ENCODE measurements at places on chromosomes 3 and 15.

GRCh38 chr15:59165726-59166125 lies 40.9 kb upstream of the LDHAL6B start:
- no peak for DNase-seq

DNA sequence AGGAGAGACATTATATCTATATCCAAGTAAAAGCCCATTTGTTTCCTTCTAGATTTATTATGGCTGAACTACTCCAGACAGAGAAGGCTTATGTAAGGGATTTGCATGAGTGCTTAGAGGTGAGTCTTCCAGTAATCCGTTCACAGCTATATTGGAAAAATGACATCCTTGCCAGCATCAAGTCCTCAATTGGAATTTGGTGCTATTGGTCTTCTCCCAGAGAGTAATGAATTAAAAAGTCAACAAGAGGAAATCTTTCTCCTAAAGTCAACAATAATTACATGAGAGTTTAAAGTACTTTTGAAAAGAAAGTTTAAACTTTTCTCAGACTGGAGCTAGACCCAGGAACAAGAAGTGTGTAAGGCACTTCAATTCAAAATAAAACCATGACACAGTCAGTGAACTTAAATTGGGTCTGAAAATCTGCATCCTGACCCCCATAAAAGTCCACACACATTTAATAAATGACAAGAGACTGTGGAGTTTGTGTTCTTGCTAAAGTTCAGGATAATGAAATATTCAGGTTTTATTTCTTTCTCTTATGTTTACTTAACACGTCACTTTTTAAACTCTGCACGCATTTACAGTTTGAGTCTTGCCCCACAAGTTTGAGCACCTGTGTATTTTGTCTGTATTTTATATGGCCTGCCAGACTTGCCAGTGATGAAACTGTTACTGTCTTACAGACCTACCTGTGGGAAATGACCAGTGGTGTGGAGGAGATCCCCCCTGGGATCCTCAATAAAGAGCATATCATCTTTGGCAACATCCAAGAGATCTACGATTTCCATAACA lies 268.2 kb upstream of the UMPS start:
- DNase-seq: no peak

DNA sequence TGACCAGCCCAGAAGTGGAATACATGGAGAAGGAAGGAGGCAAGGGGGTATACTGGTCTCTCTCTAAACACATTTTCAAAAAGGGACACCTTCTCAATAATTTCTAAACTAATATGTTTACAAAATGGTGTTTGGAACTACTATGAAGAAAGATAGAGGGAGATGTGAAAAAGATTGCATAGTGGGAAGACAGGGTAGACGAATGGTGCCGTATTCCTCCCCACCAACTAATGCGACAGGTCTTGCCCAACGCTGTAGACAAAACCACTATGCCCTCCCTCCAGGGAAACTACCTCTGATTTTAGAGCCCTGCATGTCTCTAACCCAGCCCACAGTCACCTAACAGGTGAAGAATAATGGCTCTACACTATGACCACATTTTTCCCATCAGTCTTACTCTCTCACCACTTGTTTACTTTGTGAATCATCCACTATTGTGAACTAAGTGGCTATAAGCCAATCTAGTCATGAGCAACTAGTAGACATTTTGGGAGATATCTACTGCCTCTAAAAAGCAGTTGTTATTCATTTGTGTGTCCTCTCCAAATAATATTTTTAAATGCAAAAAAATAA lies 108.2 kb upstream of the UBE2E2 start:
- DNase-seq: no peak

- no peak for DNase-seq
These were observed 1.4 kb downstream of the RPSA start for GRCh38 chr3:39407773-39408492.

GRCh38 chr3:175605851-175606250 lies 746.7 kb downstream of the NAALADL2 start:
- no peak for DNase-seq

- DNase-seq: no peak
These were observed 33.9 kb downstream of the FSTL1 start for GRCh38 chr3:120416868-120417267.

DNA sequence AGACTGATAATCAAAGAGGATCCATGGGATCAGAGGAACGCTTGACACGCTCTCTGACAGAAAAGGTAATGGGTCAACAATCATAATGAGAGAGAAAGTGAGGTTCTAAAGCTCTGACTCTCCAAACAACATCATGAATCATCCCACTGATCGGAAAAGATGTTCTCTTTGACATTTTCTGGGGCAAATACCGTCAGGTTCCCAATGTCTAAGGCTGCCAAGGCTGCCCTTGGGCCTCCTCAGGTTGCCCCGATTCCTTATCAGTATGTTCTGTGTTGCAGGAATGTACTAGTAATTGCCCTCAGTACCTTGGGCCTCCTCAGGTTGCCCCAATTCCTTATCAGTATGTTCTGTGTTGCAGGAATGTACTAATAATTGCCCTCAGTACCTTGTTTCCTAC lies 60.9 kb downstream of the NPTN start:
- no peak for DNase-seq

DNA sequence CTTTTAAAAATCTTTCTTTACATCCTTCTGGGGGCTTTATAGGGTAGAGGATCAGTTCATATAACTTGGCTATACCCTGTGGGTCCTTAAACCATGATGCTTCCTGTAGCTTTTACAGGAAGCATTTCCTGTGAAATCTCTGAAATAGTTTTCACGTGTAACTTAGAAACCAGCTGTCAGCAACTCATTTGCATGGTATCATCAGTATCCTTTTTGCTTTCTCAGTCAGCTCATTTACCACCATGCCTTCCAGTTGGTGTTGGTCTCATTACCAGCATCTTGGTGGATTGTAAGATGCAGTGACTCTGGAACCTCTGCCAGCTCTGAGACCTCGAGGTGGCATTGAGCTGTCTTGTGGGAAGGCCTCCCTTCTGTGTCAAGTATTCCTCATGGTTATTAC lies 96.7 kb upstream of the MYZAP start:
- no peak for DNase-seq

DNA sequence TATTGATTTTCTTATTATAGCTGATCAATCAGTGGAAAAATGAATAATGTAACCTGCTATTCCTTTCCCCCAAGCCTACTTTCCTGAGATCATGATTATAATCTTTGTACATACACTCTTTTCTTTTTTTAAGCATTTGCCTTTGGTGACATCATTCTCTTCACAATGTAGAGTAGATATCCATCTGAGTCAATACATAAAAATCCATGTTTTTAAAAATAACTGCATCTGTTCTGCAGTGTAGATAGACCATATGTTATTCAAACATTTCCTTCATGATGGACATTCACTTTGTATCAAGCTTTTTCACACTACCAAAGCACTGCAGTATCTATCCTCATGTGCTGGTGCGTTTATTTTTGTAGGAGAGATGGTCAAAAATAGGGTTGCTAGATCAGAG lies 211.1 kb downstream of the PTPRG start:
- no peak for DNase-seq

DNA sequence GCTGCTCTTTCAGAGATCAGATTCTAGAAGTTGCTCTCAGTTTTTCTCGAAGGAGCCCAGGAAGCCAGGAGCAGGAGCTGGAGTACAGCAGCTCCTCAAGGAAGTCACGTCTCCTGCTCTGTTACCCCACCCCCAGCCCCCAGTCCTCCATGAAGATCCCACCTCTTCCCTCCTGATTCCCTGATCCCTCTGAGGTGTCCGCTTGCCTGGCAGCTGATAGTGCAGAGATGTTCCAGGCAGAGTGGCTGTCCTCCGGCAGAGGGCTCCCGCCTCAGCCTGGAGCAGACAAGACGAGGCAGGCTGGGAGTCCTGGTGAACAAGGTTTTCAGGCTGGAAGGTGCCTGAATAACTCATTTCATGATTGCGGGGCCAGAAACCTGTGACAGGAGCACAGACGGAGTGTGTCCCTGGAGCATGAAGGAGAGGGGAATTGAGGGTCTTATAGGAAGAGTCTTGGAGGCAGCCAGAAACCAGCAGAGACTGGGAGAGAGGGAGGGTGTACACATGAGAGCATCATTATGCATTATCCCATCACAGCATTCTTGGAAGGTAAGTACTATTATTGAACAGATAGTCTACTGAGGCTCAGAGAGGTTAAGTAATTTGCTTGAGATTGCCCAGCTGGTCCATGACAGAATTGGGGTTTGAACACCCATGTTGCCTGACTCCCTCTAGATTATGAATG lies 1.2 kb downstream of the HRH1 start:
- peak; percentile 48 for DNase-seq

DNA sequence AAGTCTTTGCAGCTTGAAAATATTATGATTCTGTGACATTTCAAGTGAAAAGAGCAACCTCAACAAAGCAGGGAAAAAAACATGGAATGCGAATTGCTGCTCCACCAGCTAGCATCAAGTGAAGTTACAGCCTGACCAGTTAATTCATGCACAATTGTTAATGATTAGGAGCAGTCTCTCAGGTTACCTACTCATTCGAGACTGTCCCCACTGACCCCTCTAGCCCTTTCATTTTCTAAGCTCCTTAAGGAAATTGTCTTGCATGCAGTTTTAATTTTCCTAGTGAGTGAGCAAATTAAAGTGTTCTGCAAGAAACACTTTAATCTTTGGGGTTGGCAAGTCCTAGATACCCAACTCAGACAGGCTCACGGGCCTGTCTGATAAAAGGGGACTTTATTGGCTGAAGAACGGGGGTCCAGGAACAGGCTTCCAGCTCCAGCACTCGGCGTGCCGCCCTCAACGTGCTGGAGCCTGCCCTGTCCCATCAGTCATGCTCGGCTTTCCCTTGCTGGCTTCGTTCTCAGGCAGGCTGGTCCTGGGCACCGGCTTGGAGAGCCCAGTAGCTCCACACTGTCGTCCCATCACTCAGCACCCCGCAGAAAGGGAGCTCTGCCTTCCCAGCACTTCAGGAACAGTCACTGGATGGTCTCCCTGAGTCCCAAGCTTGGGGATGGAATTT lies 18.3 kb downstream of the PODXL2 start:
- DNase-seq: no peak

DNA sequence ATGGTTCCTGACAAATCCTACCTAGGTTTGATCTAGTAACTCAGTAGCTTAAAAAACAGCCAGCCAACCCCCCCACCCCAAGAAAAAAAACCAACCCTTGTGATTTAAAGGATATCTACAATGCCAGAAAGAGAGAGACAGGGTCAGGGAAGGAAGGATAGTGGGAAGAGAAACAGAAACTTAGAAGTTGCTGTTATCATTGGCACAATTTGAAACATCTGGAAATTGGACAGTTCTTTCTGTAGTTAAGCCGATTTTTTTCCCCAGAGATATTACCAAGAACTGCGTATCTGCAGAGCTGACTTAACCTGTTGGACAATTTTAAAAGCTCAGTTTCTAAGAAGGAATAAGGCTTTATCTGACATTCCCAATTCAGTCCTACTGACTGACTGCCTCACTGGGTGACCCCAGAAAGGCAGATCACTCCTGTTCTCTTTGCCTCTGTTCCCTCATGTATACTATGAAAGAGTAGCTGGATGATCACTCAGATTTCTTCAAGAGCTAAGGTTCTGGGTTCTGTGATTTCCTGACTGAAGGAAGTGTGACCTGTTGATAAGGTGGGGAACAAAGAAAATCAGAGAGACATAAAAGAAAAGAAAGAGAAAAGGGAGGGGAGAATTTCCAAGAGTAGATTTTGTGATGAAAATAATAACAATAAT lies 128.3 kb downstream of the MAP2K5 start:
- no peak for DNase-seq
